ENCODE measurements at places on chromosomes 12 and 14. TPM values are rescaled to one million over a fixed set of nuclear protein-coding genes. Genes with fewer than 3 reads are reported as not detected.

The BDKRB2 gene
- total RNA-seq: not detected

The EID3 gene
- total RNA-seq: 3.4 TPM

The INHBC gene
- total RNA-seq: not detected

The CLECL1 gene
- 15.4 TPM for total RNA-seq

The FBXO34 gene
- 25.1 TPM for total RNA-seq

The NXPH4 gene
- total RNA-seq: 1.1 TPM

The SYCP3 gene
- total RNA-seq: 0.30 TPM

The MYG1 gene
- 53.7 TPM for total RNA-seq

The ANKRD33 gene
- total RNA-seq: not detected

The LMNTD1 gene
- not detected for total RNA-seq

The RERG gene
- total RNA-seq: not detected

The HOXC9 gene
- total RNA-seq: not detected

The AQP2 gene
- not detected for total RNA-seq

GRCh38 chr14:56703947-56704346 lies 106.3 kb downstream of the OTX2 start:
- no peak for DNase-seq
- H3K36me3 ChIP-seq: no peaks in the 10 kb centered on the region
- H3K4me3 ChIP-seq: no peak overlapping the region

- H3K36me3 ChIP-seq: no peaks in the 10 kb centered on the region
- no peak overlapping the region for H3K27ac ChIP-seq
- no peaks in the 10 kb centered on the region for H3K4me1 ChIP-seq
- DNase-seq: no peak
These were observed 47.5 kb downstream of the DLK1 start for GRCh38 chr14:100774164-100774537.

DNA sequence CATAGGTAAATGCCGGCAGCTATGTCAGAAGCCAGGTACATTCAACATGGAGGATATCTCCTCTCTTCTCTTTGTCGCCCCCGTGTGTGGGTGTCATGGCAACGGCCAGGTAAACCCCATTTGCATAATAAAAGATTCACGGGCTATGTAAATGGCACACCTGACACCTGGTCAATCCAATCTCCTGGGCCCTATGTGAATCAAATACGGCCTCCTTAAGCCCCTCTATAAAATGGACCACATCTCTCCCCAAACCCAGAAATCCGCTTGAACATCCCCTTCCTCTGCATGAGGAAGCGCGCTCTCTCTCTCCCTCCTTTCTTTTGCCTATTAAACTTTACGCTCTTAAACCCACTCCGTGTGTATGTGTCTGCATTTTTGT lies 363.7 kb downstream of the SOX5 start:
- DNase-seq: no peak
- no peaks in the 10 kb centered on the region for H3K36me3 ChIP-seq
- H3K27me3 ChIP-seq: no peaks in the 10 kb centered on the region
- H3K4me1 ChIP-seq: no peaks in the 10 kb centered on the region
- H3K27ac ChIP-seq: no peak overlapping the region

GRCh38 chr14:105665247-105665950 lies 139.0 kb downstream of the TMEM121 start:
- no peak for DNase-seq
- no peak overlapping the region for H3K27ac ChIP-seq
- H3K4me1 ChIP-seq: no peaks in the 10 kb centered on the region
- H3K36me3 ChIP-seq: no peaks in the 10 kb centered on the region
- peaks cover 3% of the 10 kb centered on the region for H3K27me3 ChIP-seq
- no peak overlapping the region for H3K4me3 ChIP-seq

- H3K4me3 ChIP-seq: no peak overlapping the region
- H3K27ac ChIP-seq: no peak overlapping the region
- no peaks in the 10 kb centered on the region for H3K36me3 ChIP-seq
- H3K27me3 ChIP-seq: no peaks in the 10 kb centered on the region
These were observed 108.1 kb upstream of the G2E3 start for GRCh38 chr14:30450631-30451545.

DNA sequence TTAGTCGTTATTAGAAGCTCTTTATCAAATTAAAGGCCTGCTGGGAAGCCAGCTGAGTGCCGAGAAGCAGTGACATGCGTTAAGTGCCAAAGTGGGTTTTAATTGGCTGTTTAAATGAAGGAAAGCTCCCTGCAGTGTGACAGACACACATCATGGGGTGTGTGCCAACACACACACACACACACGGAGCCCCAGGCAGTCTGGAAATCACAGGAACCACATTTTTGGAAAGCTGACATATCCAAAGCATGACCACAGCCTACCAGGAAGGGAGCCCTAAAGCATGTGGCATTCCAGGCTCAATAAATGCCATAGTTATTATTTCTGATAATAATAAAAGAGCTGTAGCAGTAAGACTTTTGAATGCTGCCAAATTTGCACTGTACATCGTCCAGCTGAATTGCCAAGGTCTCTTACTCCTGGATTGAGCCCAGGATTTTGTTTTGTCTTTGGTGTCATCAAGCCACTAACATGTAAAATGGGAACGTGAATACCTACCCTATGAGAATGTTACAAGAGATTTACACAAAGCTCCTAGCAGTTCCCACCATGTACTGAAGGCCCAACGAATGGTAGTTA lies 135.1 kb downstream of the TMEM30B start:
- peaks cover 16% of the 10 kb centered on the region for H3K27me3 ChIP-seq
- H3K4me3 ChIP-seq: no peak overlapping the region
- no peaks in the 10 kb centered on the region for H3K4me1 ChIP-seq
- DNase-seq: no peak
- no peak overlapping the region for H3K27ac ChIP-seq

GRCh38 chr12:5864972-5865371 lies 80.1 kb downstream of the ANO2 start:
- DNase-seq: no peak
- no peaks in the 10 kb centered on the region for H3K27me3 ChIP-seq
- no peak overlapping the region for H3K4me3 ChIP-seq
- no peaks in the 10 kb centered on the region for H3K4me1 ChIP-seq
- H3K36me3 ChIP-seq: no peaks in the 10 kb centered on the region

GRCh38 chr12:38905480-38906351 lies at the start of gene CPNE8:
CPNE8 (minus strand) TSS chr12:38905591; CDS start chr12:38905534, 57 bp downstream.
- DNase-seq: peak; percentile 58
- no peaks in the 10 kb centered on the region for H3K36me3 ChIP-seq
- H3K4me3 ChIP-seq: peak within 1 kb of the TSS; percentile 86
- peaks cover 30% of the 10 kb centered on the region for H3K4me1 ChIP-seq

DNA sequence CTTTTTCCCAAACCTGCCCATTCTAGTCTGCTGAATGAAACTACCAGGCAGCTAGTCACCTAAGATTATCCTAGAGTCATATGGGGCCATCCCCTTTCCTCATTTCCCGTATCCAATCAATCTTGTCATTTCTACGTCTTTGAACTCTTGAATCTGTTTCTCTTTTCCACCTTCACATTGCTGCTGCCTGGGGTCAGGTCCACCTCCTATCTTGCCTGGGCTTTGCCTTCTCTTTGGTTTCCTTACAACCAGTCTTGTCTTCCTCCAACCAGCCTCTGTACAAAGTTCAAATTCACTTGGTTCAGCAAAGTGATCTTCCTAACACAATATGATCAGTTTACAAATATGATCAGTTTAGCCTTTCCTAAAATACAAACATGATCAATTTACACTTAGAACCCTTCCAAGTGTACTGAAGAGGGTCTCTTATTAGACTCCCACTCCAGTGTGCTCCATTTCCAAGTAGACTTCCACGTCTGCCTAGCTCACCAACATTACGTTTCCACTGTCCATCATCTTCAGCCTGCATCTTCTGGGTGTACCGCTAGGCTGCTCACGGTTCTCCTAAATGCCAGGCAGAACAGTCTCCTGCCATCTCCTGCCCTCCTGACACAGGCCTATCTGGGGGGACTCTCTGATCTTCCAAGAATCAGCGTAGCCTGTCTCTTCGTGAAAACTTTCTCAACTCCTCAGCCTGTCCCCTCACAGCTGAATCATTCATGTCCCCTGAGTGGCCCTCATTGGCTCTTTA lies 4.1 kb upstream of the ACVR1B start:
- no peak overlapping the region for H3K4me3 ChIP-seq
- H3K4me1 ChIP-seq: peaks cover 5% of the 10 kb centered on the region
- no peak overlapping the region for H3K27ac ChIP-seq
- peaks cover 3% of the 10 kb centered on the region for H3K36me3 ChIP-seq

GRCh38 chr14:90814806-90815571 lies 1.2 kb downstream of the TTC7B start:
- H3K27ac ChIP-seq: no peak overlapping the region
- peak overlapping the region; percentile 67 for H3K4me3 ChIP-seq
- H3K36me3 ChIP-seq: no peaks in the 10 kb centered on the region
- peaks cover 7% of the 10 kb centered on the region for H3K4me1 ChIP-seq
- H3K27me3 ChIP-seq: peaks cover 23% of the 10 kb centered on the region

DNA sequence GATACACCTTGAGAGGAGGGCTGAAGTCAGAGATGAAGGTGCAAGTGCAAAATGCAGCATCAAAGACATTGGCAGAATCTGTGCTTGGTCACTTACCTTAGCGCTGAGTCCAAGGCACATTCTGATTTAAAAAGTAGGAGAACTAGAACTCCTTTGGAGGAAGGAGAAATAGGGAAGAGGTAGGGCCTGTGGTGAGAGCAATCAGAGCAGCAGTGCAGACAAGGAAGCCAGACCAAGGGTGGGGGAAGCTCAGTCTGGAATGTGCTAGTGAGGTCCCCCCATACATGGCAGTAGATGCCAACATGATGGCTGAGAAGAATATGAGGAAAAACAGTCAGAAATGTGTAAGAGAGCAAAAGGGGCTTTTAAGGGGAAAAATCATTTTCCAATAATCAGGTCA lies 206.5 kb downstream of the SSPN start:
- H3K36me3 ChIP-seq: no peaks in the 10 kb centered on the region
- no peaks in the 10 kb centered on the region for H3K27me3 ChIP-seq
- DNase-seq: no peak
- H3K27ac ChIP-seq: no peak overlapping the region
- H3K4me3 ChIP-seq: no peak overlapping the region
- H3K4me1 ChIP-seq: no peaks in the 10 kb centered on the region

GRCh38 chr14:66824251-66824650 lies 316.3 kb downstream of the GPHN start:
- no peak for DNase-seq
- no peaks in the 10 kb centered on the region for H3K27me3 ChIP-seq
- no peaks in the 10 kb centered on the region for H3K4me1 ChIP-seq
- no peaks in the 10 kb centered on the region for H3K36me3 ChIP-seq
- H3K27ac ChIP-seq: no peak overlapping the region
- H3K4me3 ChIP-seq: no peak overlapping the region

GRCh38 chr12:33265033-33265731 lies 174.4 kb downstream of the SYT10 start:
- H3K36me3 ChIP-seq: no peaks in the 10 kb centered on the region
- no peak for DNase-seq
- no peak overlapping the region for H3K27ac ChIP-seq
- H3K4me1 ChIP-seq: no peaks in the 10 kb centered on the region
- H3K27me3 ChIP-seq: no peaks in the 10 kb centered on the region

DNA sequence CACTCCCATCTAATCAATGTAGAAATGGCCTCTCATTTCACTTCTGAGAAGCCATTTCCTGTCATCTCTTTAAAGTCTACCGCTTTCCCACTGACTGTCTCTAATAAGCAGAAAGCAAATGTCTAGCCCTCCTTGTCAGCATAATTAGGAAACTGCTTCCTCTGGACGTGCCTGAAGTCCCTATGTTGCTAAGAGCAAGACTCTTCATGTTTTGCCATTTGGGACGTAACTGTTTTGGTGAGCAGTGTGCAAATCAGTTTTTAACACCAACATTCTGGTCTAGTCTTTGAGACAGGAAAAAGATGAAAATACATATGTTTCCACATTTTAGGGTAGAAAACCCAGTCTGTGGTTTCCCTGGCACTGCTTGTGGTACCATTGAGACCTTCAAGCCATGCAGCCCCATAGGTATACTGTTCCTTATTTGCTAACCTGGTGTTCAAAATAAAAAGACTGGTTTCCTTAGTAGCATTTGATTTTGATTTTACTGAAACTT lies 22.2 kb downstream of the IFNG start:
- DNase-seq: no peak
- peaks cover 50% of the 10 kb centered on the region for H3K4me1 ChIP-seq
- H3K4me3 ChIP-seq: peak overlapping the region; percentile 0

- H3K4me1 ChIP-seq: peaks cover 2% of the 10 kb centered on the region
- DNase-seq: no peak
- no peaks in the 10 kb centered on the region for H3K36me3 ChIP-seq
- no peak overlapping the region for H3K4me3 ChIP-seq
- no peaks in the 10 kb centered on the region for H3K27me3 ChIP-seq
These were observed 154.8 kb downstream of the TMTC2 start for GRCh38 chr12:82841487-82841904.

DNA sequence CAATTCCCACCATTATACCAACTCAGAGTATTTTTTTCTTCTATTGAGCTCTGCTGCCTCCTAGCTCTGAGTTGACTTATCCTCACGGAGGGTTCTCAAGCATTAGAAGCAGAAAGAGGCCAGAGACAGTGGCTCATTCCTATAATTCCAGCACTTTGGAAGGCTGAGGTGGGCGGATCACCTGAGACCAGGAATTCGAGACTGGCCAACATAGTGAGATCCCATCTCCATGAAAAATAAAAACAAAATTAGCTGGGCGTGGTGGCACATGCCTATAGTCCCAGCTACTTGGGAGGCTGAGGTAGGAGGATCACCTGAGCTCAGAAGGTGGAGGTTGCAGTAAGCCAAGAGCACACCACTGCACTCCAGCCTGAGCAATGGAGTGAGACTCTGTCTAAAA lies 21.0 kb downstream of the HPD start:
- H3K27me3 ChIP-seq: no peaks in the 10 kb centered on the region
- peaks cover 21% of the 10 kb centered on the region for H3K4me1 ChIP-seq
- H3K27ac ChIP-seq: no peak overlapping the region
- H3K36me3 ChIP-seq: peaks cover under 1% of the 10 kb centered on the region
- no peak for DNase-seq

- DNase-seq: no peak
- H3K27ac ChIP-seq: no peak overlapping the region
- H3K27me3 ChIP-seq: peaks cover 93% of the 10 kb centered on the region
- peaks cover 16% of the 10 kb centered on the region for H3K36me3 ChIP-seq
- peaks cover 68% of the 10 kb centered on the region for H3K4me1 ChIP-seq
These were observed 6.0 kb upstream of the SIX1 start for GRCh38 chr14:60655119-60655897.

DNA sequence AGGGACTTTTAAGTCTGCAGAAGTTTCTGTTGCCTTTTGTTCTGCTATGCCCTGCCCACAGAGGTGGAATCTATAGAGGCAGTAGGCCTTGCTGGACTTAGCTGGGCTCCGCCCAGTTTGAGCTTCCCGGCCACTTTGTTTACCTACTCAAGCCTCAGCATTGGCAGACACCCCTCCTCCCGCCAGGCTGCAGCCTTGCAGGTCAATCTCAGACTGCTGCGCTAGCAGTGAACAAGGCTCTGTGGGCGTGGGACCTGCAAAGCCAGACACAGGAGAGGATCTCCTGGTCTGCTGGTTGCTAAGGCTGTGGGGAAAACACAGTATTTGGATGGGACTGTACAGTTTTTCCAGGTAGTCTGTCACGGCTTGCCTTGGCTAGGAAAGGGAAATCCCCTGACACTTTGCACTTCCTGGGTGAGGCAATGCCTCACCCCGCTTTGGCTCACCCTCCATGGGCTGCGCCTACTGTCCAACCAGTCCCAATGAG lies 43.7 kb downstream of the CCDC59 start:
- DNase-seq: no peak
- H3K27me3 ChIP-seq: no peaks in the 10 kb centered on the region
- no peaks in the 10 kb centered on the region for H3K36me3 ChIP-seq
- H3K4me3 ChIP-seq: no peak overlapping the region

Measured in activated CD4-positive, alpha-beta memory T cell treated with anti-CD3 and anti-CD28 coated beads, Interleukin-2, amount 10 ng/mL, durations not matched to agents 7 days and 5 days (primary cell).